ENCODE measurements at places on chromosomes 2 and 18.

DNA sequence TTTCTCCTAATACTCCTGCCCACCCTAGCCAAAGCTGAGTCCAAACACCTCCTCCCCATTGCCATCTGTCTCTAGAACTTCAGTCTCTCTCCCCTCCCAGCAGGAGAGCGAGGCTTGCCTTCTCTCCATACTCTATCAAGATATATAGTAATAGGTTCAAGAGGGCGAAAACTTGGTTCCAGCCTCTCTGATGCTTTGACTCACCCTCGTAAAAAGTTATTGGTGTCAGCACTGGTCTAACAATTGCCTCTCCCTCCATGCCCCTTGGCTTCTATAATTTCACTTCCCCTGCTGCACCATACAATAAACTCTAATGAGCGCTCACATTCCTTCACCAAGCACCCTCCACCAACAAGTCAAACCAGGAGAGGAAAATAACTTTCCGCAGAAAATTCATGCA lies 797.3 kb downstream of the BCL11A start:
- DNase-seq = no peak

GRCh38 chr18:8052237-8052701 lies 485.2 kb downstream of the PTPRM start:
- no peak for DNase-seq

DNA sequence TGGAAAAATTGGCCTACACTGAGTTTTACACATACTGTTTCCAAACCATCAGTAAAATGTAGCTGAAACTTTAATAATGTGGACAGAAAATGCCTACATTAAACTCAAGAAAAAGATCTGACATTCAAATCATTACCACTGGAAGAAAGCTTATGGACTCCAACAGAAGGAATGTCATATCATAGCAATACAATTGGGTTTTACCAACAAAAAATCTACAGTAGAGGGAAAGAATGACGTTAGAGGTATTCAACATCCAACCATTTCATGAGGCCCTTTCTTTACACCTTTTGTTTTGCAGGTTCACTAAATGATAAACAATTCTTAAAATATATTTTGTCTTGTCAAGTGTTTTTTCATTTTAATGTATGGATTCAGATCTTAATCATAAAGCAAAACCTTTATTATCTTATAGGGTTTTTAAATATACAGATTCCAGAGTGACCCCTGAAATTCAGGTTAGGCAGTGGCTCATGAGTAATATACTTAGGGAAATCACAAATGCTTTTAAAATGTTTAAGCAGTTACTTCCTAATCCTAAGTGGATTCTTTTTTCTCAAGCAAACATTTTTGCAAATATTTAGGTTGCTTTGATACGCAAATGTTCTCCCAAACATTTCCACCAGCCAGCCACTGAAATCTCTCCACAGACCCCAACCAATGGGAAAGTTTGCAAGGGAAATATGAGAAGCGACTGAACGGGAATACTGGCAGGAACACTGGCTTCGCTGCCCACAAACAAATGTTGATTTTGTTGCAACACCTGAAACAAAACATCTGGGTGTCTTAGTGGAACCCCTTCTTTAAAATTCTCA lies 168.7 kb downstream of the TCF4 start:
- DNase-seq = no peak

DNA sequence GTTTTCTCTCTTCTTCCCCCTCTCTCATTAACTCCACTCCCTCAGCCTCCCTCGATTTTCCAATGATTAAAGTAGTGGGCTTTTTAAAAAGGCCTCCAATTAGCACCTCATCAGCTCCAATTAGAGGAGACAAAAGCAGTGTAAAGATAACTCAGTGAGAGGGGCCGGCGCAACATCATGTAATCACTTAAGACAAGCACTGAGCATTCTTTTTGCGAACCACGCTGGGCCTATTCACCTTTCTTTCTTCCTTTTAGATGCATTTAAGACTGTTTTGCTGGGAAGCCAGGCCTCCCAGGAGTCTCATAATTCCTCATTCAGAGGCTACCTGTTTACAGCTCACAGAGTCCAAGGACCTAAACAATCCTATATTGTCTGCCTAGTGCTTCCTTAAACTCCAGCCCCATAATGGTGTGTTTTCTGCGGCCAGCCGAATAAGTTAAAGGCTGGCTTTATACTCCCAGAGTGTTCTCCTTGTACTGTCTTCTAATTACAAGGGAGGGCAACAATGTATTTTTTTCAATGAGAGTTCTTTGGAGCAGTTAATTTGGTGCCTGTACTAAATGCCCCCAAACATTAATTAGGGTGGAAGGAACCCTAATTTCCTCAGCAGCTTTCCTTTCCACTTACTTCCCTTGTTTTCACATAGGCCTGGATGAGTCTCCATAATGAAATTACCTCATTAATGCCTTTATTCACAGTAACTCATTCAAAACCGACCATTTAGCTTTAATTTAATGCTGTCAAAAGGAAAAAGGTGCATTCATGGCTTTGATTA lies 28.0 kb upstream of the LMAN1 start:
- DNase-seq = no peak

GRCh38 chr2:219002395-219003266 lies 9.4 kb upstream of the CRYBA2 start:
- DNase-seq = peak; percentile 60

- no peak for DNase-seq
These were observed 14.7 kb upstream of the ARHGAP25 start for GRCh38 chr2:68719912-68720311.
